Activated naive CD4-positive, alpha-beta T cell (primary cell): ENCODE measurements at places on chromosomes 5 and 9.

GRCh38 chr5:76472335-76473008, 69.4 kb downstream of the IQGAP2 start:
- DNase-seq = no peak

DNA sequence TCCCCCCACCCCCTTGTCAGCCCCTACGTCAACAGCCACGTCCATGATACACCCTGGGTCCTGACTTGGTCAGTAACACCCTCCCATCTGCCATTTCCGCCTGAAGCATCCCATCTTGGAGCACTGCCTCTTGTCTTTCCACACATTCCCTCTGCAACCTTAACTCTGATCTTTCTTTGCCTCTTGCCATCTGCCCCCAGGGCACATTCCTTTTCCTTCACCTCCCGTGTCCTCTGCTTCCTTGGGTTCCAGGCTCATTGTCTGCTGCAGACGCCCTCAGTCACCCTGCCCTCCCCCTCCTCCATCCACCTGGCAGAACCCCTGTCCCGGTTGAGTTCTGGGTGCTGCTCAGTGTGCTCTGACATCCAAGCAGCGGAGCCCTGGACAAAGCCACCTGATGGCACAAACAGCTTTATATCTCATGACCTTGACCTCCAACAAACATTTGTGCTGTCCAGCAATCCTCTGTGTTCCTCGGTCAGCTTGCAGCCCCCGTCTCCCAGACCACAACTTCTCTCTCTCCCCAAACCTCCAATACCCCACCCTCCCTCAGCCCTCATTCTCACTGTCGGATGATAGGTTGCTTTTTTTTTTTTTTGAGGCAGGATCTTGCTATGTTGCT, 97.7 kb upstream of the IER5L start:
- DNase-seq = no peak

GRCh38 chr5:170640731-170641588, 137.1 kb downstream of the KCNIP1 start:
- DNase-seq = no peak

- no peak for DNase-seq
Measured at GRCh38 chr5:130032807-130033206, 128.5 kb downstream of the CHSY3 start.

- no peak for DNase-seq
Measured at GRCh38 chr5:56160723-56161438, 72.2 kb downstream of the ANKRD55 start.

DNA sequence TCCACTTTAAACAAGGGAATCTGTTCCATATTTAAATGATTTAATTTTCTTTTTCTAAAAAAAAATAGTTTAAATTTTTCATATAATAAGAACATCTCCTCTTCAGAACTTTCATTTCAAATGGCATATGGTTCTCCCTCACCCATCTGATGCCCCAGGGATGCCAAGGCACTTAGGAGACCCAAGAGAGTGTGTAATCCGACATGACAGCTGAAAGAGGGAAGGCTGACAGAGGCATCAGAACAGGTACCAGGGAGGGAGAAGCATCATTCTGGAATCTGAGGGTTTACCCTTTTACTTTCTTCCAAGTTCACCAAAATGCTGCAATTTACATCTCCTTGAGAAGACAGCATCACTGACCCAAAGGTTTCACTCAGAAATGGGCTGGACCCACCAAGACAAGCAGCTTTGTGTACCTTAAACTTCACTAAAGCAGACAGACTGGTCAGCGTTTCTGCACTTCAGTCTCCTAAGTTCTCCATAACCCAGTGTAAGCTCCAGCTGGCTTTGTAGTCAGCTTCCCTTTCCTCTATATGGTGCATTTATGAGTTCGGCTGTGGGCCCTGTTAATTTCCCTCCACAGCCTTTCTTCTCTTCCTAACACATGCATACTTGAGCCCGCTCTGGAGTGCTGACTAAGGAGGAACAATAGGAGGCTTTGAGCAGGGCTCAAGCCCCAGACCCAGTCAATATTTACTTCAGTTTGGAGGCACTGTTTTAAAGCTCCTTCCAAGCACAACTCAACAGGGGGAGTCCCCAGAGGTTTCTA, 17.7 kb downstream of the EFNA5 start:
- no peak for DNase-seq

GRCh38 chr5:170761048-170761707, 22.3 kb upstream of the GABRP start:
- DNase-seq = no peak

DNA sequence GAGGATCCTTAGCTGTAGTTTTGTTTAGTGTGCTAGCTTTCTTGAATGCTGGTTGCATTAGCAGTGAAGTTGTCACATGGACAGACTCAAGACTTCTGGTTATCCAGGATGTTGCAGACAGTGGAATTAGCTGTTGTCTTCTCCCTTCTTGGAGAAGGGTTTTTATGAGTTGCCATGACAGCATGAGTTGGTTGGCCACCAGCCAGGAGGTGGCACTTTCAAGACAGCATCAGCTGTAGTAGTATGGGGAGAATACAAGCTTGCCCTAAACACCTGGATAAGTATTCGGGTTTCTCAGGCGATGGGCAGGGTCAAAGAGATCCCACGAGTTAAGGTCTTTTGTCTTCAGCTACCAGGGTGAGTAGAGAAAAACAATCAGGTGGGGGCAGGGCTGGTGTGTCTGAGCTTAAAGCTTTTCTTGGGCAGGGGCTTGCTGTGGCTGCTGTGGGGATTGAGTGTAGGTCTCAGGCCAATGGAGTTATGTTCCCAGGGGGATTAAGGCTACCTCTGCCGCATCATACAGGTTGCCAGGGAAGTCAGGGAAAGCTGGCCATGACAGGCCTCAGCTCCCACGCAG, 7.7 kb upstream of the C5orf47 start:
- no peak for DNase-seq

DNA sequence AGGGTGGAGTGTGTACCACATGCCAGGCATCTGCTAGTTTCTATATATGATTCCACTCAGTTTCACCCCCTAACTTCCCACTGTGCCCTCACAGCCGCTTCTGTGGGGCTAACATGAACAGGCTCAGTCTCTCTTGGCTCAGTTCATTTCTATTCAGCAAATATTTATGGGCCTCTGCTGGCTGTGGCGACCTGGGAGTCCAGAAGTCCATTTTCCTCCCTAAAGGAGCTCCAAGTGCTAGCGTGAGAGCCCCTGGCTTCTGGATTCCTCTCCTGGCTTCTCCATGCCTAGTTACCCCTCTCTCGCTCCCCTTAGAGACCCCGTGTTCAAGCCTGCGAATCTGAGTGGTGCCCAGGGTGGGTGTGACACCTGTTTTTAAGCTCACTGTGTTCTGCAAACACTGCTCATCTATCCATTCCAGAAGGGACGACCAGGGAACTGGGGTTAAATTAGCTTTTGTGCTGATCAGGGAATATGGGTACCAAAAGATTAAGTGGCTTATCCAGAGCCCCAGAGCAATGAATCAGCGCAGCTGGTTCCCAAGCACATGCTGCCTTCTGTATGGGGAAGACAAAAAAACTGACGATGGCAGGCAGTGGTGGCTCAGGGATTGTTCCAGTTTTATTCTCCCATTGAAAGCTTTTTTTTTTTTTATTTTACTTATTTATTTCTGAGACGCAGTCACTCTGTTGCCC, 57.6 kb downstream of the HMCN2 start:
- no peak for DNase-seq

DNA sequence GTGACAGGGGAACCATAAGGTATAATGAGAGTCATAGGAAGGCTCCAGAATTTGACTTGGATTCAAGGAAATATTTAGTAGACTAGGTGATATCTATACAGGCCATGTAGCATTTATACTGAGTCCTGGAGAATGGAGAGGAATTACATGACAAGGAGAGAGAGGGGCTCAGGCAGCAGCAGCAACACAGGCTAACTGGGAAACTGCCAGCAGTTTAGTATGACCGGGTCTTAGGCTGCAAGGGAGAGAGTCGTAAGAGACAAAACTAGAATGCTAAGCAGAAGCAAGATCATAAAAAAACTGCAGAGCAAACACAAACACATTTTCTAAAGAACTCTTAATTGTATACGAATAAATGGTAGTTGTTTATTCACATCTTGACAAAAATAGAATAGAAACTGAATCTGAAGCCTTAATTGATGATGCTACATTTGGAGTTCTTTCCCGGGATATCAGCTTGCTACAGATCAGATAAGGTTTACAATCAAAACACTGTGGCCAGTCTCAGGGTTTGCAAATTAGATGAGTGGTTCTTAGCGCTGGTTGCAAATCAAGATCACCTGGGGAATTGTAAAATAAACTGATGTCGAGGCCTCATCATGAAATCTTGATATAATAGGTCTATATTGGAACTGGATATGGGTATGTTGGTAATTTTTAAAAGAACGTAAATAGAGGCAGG, 480.0 kb upstream of the C9orf72 start:
- DNase-seq = no peak

DNA sequence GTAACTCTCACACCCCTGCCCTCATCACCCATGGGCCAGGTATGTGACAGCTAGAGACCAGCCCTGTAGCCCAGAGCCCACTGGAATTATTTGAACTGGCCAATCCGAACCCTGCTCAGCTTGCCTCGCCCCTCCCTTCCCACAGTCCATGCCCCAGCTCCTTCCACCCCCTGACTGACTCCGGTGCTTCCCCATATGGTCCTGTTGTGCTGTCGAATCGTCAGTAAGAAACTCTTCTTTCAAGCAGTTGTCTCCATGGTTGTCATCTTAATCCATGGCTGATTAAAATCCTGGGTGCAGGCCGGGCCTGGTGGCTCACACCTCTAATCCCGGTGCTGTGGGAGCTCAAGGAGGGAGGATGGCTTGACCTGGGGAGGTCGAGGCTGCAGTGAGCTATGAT, 118.5 kb downstream of the COL23A1 start:
- no peak for DNase-seq

GRCh38 chr9:136984464-136985026, 1.8 kb downstream of the LCNL1 start:
- DNase-seq = no peak

- no peak for DNase-seq
Measured at GRCh38 chr9:16154521-16155078, 601.8 kb downstream of the CCDC171 start.

- no peak for DNase-seq
Measured at GRCh38 chr9:86175743-86176456, 76.5 kb upstream of the GOLM1 start.
